ENCODE measurements at places on chromosomes 2 and 18.

DNA sequence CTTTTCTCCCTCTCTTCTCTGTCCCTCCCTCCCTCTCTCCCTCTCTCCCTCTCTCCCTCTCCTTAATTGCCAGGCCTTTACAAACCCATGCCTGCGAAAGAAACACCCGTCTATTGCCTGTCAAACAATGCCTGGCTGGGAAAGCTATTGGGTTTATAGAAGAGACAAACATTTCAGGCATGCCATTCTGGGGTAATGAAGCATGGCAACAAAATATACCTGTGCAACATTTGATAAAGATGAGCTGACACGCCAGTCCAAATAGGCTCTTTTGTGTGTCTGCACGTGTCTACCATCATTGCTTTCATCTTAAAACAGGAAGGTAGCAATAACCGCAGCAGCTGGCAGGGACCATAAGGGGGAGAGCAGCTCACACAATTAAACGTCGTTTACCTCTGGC, 282.1 kb downstream of the ZNF516 start:
- ATAC-seq = no peak

- ATAC-seq = no peak
Measured at GRCh38 chr2:238168196-238169047, 9.7 kb downstream of the ERFE start.

GRCh38 chr2:156385242-156385641, 50.9 kb upstream of the GPD2 start:
- ATAC-seq = no peak

DNA sequence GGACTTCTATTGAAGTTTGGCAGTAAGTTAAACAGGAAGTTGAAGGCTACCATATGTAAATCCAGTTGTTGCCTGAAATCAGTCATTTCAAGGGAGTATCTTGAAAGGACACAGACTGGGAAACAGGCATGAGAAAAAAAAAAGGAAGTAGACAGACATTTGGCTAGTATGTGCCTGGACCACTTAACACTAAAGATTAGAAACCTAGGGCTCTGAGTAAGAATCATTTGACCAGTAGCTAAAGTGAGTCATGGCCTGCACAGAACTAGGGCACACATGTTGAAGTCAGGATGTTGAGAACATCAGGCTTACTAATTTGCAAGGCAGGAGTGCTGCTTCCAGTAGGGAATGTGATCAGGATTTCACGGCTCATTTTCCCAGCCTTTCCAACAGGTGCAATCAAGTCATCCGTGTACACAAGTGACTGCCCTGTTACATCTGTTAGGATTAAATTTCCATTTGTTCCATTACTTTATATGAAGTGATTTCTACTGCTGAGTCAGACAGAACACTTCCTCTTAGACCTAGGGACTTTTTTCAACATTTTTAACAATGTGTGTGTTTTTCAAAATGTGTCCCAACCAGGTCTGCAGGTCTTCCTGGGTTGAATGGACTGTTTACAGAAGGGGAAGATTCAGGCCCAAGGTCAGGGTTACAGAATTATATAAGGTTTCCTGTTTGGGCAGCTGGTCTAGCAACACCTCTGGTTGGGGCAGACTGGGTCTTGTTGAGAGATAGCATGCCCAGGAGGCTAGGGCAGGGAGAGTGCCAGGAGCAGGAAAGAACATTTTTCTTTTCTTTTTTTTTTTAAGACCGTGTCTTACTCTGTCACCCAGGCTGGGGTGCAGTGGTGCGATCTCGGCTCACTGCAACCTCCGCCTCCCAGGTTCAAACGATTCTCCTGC, 145.6 kb downstream of the TGIF1 start:
- peak; percentile 67 for ATAC-seq

DNA sequence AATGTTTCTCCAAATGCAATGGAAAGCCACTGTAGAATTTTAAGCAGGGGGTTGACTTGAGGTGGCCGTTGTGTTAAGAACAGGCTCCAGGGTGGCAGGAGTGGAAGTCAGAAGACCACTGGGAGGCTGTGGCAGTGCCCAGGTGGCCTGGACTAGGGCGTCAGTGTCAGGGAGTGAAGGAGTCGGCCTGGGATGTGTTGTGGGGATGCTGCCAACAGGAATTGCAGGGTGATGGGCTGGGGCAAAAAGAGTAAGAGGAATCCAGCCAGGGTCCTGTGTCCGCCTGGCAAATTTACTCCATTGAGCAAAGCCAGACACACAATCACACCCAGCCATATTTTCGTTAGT, 55.1 kb downstream of the ACAA2 start:
- no peak for ATAC-seq

DNA sequence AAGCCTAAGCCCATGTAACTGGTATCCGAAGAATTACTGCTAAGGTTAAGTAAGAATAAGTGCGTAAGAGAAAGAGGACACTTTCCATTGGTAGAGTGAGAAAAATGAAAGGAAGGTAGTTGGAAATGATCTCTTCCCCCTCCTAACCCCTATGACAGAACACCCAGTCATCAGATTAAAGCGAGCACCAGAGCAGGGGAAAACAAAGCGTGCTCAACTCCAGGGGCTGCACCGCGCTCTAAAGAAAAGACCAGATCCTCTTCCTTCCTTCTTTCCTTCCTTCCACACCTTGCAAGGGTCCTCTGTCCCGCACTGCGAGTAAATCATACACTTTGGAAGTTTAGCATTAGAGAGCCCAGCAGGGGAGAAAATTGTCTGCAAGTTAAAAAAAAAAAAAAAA, 971 bp upstream of the CDH7 start:
- ATAC-seq = no peak

DNA sequence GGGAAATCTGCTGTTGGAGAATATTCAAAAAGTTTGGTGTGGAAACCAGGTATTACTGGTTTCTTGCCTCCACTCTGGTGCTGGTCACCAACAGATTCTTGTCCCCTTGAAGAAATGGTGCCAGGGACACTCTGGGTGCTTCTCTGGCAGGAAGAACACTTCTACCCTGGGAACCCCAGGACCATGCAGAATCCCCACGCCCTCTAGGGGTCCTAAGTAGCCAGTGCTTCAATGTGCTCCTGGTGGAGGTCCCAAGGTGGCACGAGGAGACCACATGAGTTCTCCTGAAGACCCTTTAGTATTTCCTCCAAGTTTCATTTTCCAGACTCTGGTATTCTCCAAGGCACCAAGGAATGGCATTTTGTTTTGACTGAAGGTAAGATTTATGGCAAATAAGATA, 380.6 kb downstream of the TSN start:
- no peak for ATAC-seq

DNA sequence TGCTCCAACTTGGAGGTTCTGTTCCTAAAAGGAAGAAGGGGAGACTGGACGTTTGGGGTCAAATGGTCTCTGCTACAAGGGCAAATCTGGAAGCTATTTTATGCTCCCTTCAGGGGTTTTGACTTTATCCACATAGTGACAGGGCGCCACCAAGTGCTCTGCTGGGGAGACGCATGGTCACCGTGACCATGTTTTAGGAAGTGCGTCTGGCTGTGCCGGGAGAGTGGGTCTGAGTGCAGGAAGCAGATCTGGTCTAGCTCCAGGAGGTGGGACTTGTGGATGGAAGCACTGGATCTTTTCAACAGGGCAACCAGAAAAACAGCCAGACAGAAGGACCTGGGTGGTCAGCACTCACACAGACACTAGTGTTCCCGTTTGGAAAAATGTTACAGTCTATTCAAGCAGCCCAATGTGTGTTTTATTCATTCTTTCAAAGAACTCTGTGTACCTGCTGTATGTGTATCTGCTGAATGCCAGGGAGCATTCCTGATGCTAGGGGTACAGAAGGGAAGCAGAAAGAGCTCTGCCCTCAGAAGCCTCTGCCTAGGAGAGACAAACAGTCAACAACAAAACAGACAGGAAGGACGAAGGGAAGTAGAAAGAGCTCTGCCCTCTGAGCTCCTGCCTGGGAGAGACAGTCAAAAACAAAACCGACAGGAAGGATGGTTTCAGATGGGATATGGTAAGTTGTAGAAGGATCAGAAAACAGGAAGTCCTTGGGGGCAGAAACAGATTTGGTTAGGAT, 14.3 kb downstream of the IMPA2 start:
- peak; percentile 64 for ATAC-seq

DNA sequence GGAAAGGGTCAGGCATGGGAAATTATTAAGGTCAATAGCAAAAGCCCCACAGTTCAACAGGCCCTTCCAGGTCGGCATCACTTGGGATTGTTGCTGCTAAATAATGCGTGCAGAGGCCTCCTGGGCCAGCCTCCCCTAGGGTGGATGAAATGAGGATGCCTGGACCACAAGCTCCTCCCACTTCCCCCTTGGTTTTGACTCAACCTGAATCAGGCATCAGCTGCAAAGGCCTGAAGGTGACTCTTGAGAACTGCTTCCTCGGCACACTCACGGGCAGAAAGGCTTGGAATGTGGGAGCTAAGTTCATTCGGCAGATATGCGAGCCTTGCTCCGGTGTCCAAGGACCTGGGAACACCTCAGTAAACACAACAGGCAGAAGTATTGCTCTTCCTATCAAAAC, 69.3 kb downstream of the MBP start:
- no peak for ATAC-seq

DNA sequence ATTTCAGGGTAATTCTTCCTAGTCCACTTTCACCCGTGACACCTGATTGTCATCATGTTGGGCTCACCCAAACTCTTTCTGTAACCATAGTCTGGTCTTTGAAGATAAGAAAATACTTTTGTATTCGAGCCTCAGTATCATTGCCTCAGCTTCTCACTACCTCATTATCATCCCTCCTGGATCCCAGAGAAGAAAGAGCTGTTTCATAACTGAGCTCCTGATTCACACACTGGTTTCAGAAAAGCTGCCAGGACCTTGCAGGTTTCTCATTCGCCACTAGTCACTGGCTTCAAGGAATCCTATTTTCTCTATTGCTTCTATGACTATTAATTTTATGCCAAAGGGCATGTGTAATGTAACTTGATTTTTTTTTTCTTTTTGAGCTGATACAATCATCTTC, 2.9 kb upstream of the CRIM1 start:
- ATAC-seq = peak; percentile 27

GRCh38 chr18:53018791-53019190, 678.8 kb downstream of the DCC start:
- ATAC-seq = no peak

DNA sequence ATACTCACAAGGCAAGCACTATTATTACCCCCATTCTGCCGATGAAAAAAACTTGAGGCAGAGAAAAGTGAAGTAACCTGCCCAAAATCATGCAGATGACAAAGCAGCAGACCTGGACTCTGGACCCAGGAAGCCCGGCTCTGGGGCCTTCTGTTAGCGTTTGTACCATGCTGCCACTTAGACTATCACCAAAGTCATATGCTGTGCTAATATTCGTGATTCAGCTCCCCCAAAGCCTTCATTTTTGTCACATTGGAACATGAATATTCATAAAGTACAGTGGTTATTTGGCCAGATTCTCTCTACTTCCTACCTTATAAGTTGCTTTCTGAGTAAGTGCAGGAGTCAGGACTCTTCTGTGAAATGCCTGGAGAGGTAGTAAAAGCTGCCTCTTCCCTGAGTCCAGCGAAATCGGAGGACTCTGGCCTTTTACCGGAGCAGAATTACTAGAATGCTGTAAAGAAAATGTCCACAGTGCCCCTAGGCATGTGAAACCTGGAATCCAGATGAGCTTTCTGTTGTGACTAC, 86.7 kb downstream of the FTCDNL1 start:
- no peak for ATAC-seq

DNA sequence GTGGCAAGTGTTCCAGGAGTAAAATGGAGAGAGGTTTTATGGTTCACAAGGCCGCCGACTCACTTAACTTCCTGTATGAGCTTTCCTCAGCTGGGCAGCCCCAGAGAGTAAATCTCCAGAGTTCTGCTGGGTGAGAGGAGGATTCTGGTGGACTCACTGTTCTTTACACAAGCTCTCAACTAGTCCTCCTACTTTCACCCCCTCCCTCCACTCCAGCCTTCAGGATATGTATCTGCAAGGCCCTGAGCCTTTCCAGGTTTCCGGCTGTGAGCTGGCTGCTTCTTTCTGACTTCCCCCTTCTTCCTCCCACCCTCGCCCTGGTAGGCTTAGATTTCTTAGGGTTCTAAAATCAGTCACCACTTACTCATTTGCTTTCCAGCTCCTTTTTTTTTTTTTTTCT, 34.0 kb downstream of the EML6 start:
- peak; percentile 59 for ATAC-seq

DNA sequence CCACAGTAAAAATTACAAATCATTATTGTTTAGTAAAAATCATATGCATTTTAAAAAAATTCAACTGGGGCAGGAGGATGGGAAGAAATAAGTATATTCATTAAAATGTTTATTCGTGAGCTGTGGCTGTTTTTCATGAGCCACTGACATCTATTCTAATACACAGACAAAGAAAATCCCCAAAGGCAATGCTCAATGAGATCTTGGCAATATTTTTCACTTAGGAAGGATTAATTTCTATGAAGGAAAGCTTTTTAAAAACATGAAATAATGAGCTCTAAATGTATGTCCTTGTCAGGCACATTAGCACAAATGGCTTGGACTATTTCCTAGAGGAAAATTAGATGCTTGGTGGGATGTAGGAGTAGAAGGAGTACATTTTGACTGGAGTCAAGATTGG, 262.0 kb upstream of the MMADHC start:
- ATAC-seq = no peak

DNA sequence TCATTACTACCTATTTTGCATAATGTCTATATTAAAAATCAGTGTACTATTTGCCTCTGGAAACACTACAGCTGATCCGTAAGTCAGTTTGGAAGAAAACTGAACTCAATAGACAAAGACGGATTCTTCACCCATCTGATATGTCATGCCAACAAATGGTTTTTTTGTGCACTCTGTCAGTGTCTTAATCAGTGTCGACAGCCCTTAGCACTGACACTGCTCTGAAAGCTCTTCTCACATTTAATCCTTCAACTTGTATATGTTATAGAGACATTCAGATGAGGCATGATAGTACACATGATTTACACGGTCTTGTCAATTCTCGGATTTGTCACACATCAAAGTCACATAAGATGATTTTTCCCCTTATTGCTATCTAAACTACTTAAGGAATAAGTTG, 347.5 kb upstream of the GALNT5 start:
- no peak for ATAC-seq

DNA sequence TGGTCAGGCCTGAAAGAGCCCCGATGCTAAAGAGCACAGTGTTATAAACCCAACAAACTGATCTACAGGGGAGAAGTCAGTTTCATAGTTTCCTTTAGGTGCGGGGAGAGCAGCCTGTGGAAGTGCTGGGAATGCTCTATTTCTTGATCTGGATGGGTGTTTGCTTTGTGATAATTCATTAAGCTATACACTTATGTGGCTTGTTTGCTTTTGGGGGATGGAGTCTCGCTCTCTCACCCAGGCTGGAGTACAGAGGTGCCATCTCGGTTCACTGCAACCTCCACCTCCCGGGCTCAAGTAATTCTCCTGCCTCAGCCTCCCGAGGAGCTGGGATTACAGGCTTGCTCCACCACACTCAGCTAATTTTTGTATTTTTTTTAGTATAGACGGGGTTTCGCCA, 30.1 kb upstream of the CEP68 start:
- ATAC-seq = no peak
